CD4-positive, alpha-beta T cell treated with Interleukin-21 for 1 hour (primary cell): ENCODE measurements at places on chromosomes 2 and 18.

GRCh38 chr18:11989174-11989573 is 7.9 kb downstream of the IMPA2 start:
- DNase-seq: no peak

DNA sequence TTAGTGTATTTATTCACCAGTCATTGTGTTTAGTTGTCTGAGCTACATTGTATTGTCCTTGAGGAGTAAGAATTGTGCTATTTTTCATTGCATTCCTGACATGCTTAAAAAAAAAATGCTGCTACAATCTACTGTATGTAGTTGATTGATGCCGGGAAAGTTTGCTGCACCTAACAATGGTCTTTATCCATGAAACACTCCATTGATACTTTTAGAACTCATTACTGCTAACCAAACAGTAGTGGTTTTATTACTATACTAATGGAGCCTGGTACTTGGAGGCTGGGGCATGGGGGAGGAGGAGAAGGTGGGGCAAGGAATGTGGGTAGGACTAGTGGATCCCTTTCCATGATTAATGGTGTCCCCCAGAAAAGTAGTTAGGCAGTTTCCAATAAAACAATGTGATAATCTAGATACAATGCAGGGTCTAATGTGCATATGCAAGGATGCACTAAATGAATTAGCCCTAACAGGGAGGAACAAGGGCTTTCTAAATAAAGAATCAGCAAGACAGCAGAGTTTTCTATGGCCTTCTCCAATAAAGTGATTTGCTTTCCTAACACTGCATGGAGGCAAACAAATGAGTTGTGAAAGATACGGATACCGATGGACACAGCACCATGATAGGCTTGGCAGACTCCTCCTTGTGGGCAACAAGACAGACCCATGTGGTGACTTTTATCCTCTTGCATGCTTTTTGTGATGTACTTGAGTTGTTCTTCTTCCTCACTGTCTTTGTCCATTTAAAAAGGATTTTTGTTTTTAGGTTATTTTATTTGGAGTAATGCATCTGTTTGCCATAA is 78.5 kb downstream of the FMNL2 start:
- DNase-seq: no peak

- DNase-seq: no peak
These were observed 1.9 kb downstream of the PIEZO2 start for GRCh38 chr18:11147371-11147951.

- no peak for DNase-seq
These were observed 169.7 kb upstream of the NOSTRIN start for GRCh38 chr2:168632709-168633121.

GRCh38 chr18:68454511-68455228 is 260.2 kb downstream of the TMX3 start:
- no peak for DNase-seq

DNA sequence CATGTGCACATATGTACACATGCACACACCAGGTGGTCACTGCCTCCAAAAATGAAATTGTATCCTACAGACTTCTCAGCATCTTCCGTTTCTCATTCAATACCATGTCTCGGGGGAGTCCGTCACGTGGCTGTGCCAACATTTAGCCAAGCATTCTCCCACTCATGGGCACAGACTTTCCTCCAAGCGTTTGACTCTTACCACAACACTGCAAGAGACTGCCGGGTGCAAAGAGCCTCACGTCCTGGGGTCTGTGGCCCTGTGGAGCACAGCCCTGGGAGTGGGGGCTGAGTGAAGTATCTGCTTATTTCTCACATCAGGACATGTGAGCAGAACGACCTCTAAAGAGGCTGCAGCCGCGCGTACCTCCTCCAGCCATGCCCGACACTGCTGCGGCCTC is 28.0 kb downstream of the HDAC4 start:
- no peak for DNase-seq

DNA sequence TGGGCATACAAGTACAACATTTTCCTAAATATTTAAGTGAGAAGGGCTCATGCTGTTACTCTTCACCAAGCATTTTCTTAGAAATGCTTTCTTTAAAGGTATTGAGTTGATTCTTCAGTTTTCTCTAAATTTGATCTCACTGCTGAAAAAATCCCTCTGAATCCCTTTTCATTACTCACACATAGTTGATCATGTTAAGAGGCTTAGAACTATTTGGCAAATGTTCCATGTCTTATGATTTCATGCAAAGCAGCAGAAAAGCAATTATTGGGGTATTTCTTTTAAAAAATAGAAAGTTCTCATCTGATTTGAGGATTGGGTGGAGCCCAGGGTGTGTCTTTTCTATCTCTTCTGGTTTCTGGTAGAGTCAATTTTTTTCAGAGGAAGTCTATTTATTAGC is 1079.8 kb upstream of the ZEB2 start:
- DNase-seq: no peak

DNA sequence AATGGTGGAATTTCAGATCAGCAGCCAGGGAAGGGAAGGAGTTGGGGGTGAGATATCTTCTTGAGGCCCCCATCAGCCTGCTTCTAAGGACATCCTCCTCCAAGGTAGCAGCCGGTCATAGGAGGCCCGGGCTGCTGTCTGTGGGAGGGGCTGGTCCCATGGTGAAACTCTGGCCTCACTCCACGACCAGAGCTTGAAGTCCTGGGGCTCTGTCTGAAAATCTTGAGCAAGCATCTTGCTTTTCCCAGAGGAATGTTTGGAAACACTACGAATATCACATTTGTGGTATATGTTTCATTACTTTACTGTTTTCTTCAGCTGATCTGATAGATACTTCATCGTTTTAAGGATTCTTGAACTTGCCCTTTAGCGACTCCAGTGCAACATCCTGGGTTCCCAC is 103.7 kb downstream of the CTAGE1 start:
- no peak for DNase-seq

DNA sequence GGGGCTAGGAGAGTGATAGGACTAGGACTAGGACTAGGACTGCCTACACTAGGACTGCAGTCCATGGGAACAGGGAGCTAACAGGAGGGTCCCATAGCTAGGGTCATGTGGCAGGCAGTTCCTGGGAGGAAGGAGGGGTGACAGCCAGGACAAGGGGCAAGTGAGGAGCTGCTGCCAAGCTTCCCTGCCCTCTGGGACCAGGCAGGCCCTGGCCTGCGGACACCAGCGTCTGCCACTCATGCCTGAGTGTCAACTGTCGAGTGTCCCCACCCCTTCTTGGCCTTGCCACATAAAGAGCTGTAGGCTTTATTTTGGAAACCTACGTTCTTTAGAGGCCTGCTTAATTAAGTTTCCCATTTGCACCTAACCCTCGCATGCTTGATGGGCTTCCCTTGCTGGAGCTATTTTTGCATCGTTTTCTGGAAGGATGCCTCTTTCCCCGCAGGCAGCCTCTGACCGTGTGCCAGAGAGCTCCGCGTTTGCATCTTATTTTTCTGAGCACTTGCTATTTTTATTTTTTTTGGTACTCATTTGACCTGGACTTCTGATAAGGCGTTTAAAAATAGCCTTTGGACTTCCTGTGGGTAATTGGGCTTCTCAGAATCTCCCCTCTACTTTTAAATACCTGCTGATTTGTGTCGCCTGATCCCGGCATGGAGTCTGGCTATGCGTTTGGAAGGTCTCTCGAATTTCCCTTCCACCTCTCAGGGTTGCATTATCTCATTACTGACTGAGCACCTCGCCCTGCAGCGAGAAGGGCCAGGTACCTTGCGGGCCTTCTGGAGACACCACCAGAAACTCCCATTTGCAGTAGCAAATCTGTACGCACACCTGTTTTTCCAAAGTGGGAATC is 66.4 kb downstream of the SH3RF3 start:
- DNase-seq: no peak
